Heart left ventricle (tissue), 16 donors: ENCODE measurements at places on chromosomes 12 and 14.
A peak's percentile ranks its signal among the peaks of the same experiment; 100 is the strongest.

- no peak for DNase-seq
These were observed 186.4 kb upstream of the PRMT8 start for GRCh38 chr12:3304436-3305165.

- no peak for DNase-seq
These were observed 43.9 kb upstream of the ABCC9 start for GRCh38 chr12:21985155-21985554.

GRCh38 chr12:38149395-38150073 is 167.0 kb upstream of the ALG10B start:
- DNase-seq: no peak

GRCh38 chr12:90991952-90992465 is 12.8 kb downstream of the EPYC start:
- no peak for DNase-seq

- DNase-seq: peak; percentile 88
These were observed 25.2 kb upstream of the KRT78 start for GRCh38 chr12:52873832-52874572.

GRCh38 chr12:11461433-11461832 is 66.1 kb upstream of the PRB2 start:
- no peak for DNase-seq

DNA sequence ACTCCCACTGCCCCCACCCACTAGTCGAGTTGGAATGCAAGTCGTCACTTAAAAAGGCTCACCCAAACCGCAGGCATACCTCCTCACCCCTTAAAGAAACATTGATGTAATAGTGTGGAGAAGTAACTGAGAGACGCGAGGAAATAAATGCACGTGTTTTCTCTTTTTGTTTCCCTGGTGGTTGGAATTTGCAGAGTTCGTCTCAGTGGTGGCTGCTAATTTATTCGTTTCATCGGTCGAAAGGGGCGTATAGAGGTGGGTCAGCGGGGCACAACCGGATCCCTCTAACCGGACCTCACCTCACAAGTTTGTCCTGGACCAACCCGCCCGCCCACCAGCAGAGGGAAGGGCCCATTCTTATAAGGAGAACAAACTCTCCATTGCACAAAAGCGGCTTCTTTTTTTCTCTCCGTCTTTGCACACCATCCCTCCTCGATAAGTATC is 5.0 kb upstream of the NPAS3 start:
- DNase-seq: no peak

GRCh38 chr14:58724702-58725101 is 86.9 kb downstream of the DACT1 start:
- DNase-seq: no peak

- DNase-seq: no peak
These were observed 689.8 kb downstream of the SLC6A15 start for GRCh38 chr12:84222841-84223240.

- no peak for DNase-seq
These were observed 5.1 kb downstream of the INF2 start for GRCh38 chr14:104694475-104694950.

DNA sequence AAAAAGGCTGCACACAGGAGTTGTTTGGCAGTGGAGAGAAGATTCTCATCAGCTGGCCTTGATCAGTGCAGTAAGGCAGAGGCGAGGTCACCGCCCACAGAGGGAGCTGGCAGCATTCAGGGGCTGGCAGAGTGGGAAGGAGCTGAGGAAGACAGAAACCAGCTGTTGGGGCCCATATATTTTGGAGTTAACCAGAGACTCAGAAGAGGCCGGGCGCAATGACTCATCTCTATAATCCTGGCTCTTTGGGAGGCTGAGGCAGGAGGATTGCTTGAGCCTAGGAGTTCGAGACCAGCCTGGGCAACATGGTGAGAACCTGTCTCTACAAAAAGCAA is 17.7 kb downstream of the SMCO2 start:
- DNase-seq: peak; percentile 86

DNA sequence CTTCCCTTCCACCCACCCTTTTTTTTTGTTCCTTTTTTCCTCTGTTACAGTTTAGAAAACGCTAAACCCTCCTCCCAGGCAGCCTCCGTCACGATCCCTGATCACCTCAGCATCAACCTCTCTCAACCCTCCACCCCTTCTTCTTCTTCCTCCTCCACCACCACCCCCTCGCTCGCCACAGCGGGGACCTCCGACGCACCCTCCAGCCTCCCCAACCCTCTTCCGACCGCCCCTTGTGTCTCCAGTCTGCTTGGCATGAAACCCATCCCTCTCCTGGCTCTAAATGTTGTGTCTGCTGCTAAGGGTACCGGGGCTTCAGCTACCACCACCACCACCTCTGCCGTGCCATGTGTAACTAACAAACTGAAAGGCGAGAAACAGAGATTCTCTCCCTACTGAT is 22.9 kb downstream of the PCBP2 start:
- no peak for DNase-seq

DNA sequence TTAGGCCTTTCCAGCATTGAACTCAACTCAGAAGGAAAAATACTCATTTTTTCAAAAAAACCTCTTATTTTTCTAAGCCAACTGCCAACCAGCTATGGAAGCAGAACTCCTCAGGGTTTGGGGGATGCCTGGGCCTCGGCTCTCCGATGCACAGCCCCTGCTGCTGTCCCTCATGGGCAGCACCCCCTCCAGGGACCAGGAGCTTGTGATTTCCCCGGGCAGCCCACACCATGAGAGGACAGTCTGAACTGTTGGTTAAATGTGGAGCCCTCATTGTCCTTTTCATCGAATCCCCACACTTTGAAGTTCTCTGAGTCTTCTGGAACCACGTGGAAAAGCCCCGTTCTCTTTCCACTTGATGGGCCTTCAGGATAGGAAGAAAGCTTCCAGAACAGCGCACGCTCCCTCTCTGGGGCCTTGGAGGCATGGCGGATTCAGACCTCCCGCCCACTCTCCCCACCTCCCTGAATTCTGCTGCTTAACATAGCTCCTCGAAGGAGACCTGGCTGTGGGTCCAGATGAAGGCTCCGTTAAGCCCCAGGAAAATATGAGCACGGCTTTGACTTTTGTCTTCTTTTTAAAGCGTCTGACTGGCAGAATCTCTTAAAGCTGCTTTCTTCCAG is 156.6 kb downstream of the CALM1 start:
- DNase-seq: no peak

DNA sequence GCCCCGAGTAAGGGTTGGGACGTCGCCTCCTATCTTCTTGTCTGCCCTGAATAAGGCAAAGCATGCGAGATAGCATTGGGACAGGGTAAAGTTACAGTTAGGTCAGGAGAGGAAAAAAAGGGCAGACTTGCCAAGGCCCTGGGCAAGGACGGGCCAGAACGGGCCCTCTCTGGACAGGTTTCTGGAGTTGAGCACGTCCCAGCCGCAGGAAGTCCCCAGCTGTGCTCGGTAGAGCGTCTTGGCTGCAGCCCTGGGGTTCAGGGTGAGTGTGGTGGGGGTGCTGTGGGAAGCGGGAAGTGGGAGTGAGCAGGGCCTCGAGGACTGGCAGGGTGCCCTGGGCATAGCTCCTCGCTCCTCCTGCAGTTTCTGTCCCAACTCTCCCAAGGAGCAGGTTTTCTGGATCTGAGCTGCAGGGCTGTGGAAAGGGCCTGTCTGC is 5.4 kb downstream of the RPS6KL1 start:
- peak; percentile 80 for DNase-seq

DNA sequence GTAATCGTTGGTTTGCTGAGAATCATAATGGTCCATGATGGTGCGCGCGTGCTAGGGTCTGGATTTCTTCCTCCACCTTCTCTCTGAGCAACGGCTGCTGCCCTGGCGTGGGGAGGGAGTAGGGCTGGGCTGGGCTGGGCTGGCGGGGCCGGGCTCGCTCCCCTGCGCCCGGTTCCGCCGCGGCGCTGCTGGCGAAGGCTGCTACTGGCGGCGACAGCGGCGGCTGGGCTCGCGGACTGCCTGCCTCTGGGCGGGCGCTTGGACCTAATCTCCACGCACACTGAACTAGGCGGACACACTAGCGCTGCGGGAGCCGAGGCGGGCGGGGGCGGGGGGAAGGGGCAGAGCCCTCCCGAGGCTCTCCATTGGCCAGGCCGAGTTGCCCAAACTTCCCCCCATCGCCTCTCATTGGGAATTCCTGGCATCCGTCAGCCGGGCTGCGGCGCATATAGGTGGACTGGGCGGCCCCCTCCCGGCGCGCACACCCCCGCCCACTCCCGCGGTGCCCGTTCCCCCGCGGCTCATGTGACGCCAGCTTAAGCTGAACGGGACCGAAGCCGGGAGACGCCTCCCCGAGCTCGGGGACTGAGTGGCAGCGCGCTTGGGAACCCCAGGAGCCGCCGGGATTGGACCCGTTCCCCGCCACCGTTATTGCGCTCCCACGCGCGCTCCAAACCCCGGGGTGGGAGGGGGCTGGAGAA is at the start of gene ACTN1:
TSS of gene ACTN1 (minus strand) at position 282 of the 701 bp plus-strand sequence. CDS start at position 36, 246 bp downstream.
- peak; percentile 96 for DNase-seq

DNA sequence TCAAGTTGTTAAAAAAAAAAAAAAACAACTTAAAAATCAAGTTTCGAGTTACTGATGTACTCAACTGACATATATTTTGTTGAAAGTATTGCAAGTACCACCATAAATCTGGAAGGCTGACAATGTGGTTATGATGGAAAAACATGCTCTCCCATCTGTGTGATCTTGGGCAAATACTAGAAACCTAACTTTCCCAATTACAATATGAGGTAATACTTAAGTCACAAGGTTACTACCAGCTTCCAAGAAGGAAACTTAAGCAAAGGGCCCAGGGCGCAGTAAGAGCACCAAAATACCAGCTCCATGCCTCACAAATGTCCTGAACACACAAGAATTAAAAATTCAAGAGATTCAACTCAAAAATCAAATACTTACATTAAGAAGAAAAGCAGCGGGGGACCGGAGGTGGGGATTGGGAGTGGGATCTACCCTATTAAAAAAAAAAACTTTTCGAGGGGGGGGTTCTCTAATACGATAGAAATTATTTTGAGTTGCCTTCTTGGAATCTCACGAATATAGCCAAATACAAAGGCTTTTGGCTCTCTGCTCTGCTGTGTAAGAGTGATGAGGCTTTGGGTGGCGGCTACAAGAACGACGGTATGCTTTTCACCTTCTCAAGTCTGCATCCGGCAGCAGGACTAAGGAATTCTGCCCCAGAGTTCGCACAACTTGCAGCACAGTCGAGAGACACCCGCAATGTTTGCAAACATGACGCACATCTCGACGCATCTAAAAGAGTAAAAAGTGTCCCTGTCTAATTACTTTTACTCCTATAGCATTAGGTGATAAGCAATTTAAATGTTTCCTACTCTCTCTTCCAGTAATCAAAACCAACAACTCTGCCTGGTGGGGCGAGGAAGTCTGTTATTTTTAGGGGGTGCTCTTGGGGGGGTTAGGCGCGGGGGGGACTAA is 1.1 kb downstream of the SAV1 start:
- DNase-seq: no peak

DNA sequence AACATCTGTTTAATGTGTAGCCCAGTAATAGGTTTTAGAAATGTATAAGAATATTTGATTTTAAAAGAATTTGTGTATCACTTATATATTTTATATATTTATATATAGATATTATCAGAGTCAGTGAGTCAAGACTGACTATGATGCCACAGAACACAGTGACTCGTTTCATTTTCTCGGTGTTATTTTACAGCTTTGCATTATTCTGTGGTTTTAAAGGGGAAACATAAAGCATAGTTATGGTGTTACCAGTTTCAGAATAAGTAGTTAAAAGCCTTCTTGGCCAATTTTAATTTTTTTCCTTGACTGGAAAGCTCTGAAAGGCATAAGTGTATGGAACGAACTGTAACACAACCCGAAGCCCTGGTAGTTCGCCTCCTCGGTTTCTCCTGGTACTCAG is 91.0 kb downstream of the GRIP1 start:
- no peak for DNase-seq

DNA sequence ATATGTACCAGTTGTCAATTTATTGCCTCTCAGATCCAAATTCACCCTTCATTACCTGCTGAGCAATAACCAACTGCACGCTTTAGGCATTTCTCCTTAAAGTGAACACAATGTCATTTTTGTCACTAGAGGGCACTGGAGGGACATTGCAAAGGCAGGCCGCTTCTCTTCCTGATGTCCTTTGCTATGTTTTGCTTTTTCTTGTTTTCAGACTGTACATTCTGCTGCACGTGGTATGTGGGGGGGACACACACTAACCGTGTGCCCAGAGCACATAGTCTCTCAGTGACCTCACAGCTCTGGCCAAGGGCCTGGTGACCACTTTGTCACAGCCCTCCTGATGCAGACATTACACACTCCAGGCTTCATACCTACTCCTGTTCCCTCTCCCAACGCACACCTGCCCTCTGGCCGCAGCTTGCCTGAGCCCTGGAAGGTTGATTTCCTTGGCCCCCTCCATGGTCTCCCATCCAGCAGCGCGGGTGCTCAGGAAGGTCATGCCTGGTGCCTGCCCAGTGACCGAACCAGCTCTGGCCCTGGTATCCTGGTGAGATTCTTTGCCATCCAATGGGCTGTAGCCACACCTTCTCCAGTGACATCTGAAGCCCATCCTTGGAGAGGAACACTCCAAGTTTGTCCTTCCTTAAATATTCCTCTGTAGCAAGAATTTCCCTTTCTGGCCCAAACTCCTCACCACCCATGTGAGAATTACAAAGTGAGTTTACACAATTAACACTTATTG is 39.9 kb downstream of the MYO1H start:
- no peak for DNase-seq

DNA sequence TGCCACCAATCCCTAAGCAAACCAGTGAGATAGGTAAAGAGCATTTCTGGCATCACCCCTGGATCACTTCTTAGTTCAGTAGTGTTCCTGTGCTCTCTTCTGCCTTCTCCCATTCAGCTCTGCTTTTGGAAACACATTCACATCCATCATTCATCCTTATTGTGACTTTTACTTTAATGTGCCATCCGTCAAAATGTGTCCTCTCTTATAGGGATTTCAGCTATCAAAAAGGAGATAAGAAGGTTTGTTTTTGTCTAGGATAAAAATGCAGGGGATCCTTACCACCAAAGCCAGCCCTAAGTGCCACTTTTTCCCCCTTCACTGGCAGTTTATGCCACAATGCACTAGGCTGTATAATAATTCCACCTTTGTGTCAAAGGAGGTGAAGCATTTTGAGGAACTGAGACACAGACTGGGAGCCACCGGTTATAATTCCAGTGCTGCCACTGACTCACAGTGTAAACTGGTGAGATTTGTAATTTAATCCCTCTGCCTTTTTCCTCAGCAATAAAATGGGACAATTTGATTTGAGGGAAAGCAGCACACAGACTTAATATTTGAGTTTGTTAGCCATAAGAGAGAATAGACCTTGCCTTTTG is 158.6 kb downstream of the PAX9 start:
- no peak for DNase-seq

GRCh38 chr12:64452559-64453329 is 824 bp downstream of the TBK1 start:
- DNase-seq: no peak

- DNase-seq: no peak
These were observed 803 bp downstream of the NOP9 start for GRCh38 chr14:24300326-24300980.

DNA sequence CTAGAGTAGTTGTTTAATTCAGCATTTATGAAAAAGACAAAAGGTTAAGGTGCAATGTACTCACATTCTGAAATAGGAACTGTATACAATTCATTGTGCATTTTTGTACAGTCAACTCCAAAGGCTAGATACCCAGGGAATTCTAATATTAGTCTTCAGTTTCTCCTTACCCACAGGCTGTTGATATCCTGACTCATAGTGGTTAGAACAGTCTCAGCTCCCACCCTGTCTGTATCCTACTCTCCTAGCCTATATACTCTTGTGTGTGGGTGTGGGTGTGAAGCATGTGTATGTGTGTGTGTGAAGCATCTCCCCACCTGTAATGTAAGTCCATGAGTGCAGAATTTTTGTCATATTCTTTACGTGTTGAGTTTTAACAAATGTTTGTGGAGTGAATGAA is 229.5 kb downstream of the NAV3 start:
- no peak for DNase-seq

GRCh38 chr12:9872742-9873141 is 3.6 kb upstream of the CLEC2B start:
- DNase-seq: peak; percentile 20
